NCI-H1436 (cell line): ENCODE measurements at places on chromosomes 11 and 22.

GRCh38 chr11:16902182-16902581 lies 112.0 kb downstream of the PLEKHA7 start:
- no peak for DNase-seq

DNA sequence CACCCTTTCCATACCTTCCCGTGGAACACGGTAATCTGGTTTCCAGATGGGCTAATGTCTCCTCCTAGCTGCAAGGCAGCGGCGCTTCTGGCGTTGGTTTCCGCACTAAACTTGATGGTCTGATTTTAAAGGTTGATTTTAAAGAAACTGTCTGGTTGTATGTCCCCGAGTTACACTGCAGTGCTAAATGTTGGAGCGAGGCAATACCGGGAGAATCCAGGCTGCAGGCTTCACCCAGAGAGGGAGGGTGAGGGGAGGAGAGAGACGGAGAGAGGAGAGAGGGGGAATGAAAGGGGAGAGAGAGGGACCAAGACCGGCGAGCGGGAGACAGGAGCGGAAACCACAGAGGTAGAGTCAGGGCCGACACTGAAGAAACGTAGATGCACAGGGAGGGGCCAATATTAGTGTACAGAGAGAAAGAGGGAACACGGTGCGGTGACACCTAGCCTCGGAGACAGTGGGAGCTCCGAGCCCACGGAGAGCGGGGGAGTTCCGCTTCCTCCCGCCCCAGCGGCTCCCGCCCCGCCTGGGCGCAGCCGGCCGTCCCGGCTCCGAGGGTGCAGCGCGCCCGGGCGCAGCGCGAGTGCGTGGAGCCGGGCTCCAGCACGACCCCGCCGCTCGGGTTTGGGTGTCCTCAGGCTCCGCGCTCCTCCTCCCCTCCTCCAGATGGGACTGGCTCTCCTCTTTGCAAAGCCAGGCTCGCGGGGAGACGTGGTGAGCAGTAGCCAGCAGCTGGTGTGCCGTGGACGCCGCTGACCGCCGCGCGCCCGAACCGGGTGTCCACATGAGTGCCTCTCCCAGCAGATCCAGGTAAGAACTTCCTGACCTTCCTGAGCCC lies 71.9 kb upstream of the GRAMD1B start:
- DNase-seq, result no peak

DNA sequence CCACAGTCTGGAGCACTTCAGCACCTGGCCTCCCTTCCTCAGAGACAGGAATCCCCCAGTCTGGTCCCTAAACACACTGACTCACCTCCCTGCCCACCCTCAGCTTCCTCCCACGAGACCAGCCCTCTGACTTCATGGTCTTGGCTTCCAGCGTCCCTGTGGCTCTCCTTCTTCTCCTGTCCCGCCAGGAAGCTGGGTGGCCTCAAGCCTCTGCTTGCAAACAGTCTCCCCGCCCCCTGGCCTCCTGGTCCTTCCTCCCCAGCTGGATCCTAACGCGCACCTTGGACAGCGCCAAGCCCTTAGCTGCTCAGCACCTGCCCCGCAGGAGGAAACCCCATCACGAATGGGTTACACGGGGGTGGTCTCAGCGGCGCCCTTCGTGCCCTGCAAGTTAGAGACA lies 4.5 kb downstream of the NCF4 start:
- DNase-seq, result no peak

DNA sequence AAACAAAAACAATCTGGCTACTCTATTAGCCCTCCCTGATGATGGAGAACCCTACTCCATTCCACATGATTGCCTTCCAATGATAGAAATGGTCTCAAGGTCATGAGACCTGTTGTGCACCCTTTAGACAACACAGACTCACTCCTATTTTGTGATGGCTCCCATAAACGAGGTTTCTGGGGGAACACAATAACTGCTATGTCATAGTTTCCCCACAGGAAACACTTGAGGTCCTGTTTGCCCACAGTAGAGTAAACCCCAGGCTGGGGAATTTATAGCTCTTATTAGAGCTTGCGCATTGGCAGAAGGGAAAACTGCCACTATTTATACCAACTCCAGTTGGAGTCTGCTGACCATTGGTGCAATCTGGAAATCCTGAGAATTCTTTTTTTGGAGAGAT lies 28.7 kb downstream of the MIF start:
- DNase-seq, result no peak

- no peak for DNase-seq
Measured at GRCh38 chr11:117992136-117992535, 5.9 kb downstream of the IL10RA start.

- no peak for DNase-seq
Measured at GRCh38 chr22:45127866-45128265, 35.9 kb upstream of the NUP50 start.

DNA sequence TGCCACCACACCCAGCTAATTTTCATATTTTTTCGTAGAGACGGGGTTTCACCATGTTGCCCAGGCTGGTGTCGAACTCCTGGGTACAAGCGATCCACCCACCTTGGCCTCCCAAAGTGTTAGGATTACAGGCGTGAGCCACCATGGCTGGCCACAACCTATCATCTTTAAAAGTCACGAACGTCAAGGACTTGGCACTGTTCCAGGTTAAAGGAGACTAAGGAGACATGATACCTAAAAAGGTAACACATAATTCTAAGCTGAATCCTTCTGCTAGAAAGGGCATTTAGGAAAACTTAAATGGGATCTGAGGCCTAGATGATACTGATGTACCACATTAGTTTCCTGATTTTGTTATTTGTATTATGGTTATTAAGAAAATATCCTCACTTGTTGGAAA lies 43.3 kb upstream of the SYT9 start:
- no peak for DNase-seq

DNA sequence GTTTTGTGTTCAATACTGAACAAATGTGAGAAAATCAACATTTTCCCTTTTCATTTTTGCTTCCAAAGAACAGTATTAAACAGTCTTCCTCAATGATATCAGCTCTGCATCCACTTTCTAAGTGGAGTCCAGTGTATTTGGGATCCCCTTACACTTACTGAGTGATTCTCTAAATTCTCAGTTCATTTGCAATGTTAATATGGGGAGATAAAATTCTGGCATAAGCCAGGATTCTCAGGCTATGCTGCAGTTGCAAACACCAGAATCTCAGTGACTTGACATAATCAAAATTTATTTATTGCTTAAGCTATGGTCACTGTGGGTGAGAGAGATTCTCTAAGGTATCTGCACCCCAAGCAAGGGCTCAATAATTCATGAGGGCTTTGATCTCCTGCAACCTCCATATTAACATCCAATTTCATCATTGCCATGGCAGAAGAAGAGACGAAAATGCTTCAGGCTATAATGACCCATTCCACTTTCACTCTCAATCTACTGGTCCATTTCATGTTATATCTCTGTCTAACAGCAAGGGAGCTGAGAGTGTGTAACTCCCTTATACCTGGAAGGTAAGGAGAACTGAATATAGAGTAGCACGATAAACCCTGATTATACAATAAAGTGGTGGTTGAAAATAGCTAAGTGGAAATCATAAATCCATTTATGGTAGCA lies 64.1 kb upstream of the CARD18 start:
- DNase-seq, result no peak

GRCh38 chr22:31313366-31314147 lies 21.3 kb upstream of the PIK3IP1 start:
- peak; percentile 33 for DNase-seq

DNA sequence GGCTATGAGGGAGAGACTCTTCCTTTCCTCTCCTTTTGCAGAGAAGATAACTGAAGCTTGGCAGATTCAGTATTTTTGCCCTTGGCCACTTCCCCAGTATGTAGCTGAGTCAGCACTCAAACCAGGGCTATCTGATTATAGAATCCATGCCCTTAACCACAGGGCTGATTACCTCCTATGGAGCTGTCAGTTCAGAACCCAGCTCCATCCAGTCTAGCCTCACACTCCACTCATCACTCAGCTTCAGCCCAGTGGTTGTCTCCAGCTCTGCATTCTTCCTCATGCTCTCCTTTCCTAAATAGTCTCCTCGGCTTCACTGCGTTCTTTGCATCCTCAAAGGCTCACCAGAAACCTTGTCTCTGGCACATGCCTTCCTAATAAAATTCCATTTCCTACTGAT lies 151.6 kb upstream of the BLID start:
- DNase-seq, result no peak
